ENCODE measurements at places on chromosomes 7 and 10. TPM values are rescaled to one million over a fixed set of nuclear protein-coding genes. Genes with fewer than 3 reads are reported as not detected.

DNA sequence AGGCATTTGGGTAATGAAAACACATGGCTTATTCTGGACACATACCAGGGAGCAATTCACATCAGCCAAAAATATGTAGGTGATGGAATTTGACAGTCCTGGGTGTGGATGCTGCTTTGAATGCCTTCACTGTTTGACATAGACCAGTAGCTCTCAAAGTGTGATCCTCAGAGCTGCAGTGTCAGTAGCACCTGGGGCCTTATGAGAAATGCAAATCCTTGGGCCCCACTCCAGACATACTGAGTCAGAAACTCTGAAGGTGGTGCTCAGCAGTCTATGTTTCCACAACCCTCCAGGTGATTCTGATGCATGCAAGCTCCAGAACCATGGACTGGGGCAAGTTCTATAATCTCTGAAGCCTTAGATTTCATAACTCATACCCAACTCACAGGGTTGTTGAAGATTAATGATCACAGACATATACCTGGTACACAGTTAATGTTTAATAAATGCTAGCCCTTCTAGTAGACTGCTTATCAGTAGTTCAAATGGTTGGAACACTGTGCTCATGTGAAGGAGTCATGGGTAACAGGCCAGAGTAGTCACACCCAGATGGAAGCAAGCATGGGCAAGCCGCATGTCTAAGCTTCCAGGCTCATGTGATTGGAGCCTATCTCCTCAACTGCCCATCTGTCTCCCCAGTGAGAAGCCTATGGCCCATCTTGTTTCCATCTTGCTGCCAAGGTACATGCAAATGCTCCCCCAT lies 715.7 kb downstream of the GRID1 start:
- no peak overlapping the region for H3K4me3 ChIP-seq
- H3K27ac ChIP-seq = no peak overlapping the region
- H3K4me1 ChIP-seq = no peaks in the 10 kb centered on the region
- H3K36me3 ChIP-seq = no peaks in the 10 kb centered on the region
- no peaks in the 10 kb centered on the region for H3K27me3 ChIP-seq

ZDHHC4 gene
- 31.2 TPM for polyA plus RNA-seq

GRCh38 chr10:78925800-78926319 lies 142.9 kb upstream of the ZMIZ1 start:
- no peak overlapping the region for H3K4me3 ChIP-seq
- no peak overlapping the region for H3K27ac ChIP-seq
- no peaks in the 10 kb centered on the region for H3K36me3 ChIP-seq
- no peaks in the 10 kb centered on the region for H3K27me3 ChIP-seq

- H3K27ac ChIP-seq = no peak overlapping the region
- no peaks in the 10 kb centered on the region for H3K27me3 ChIP-seq
- no peak overlapping the region for H3K4me3 ChIP-seq
- H3K4me1 ChIP-seq = no peaks in the 10 kb centered on the region
- H3K36me3 ChIP-seq = no peaks in the 10 kb centered on the region
- no peak for DNase-seq
Observed at GRCh38 chr7:97305589-97305988, 188.1 kb downstream of the SDHAF3 start.

CYP3A7 gene
- polyA plus RNA-seq = 0.19 TPM

PLAC9 gene
- 14.4 TPM for polyA plus RNA-seq

DNA sequence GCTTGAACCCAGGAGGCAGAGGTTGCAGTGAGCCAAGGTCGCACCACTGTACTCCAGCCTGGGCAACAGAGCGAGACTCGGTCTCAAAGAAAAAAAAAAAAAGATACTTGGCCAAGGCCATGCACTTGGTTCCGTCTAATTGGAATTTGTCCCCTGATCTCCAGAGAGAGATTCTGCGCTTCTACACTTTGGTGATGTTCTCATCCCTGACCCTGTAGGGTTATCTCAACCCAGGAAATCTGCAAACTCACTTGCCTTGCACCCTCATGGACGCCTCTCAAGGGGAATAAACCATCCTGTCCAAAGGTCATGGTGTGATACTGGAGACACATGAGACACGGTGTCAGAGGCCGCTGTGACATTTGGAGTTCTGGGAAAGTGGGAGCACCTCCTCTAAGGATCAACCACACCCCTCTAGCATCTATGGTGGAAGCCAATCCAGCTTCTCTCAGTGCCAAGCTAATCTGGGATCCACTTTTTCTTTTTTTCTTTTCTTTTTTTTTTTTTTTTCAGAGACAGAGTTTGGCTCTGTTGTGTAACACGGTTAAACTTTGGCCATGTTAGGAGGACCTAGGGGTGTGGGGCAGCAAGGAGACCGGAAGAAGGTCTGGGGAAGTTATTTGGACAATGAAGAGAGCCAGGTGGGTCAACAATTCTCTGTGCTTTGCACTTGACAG lies 7.8 kb upstream of the POR start:
- H3K36me3 ChIP-seq = no peaks in the 10 kb centered on the region
- H3K4me1 ChIP-seq = 0 out of 2 replicates have a peak, but pooled peaks cover 7% of the 10 kb centered on the region
- no peak overlapping the region for H3K27ac ChIP-seq

DNA sequence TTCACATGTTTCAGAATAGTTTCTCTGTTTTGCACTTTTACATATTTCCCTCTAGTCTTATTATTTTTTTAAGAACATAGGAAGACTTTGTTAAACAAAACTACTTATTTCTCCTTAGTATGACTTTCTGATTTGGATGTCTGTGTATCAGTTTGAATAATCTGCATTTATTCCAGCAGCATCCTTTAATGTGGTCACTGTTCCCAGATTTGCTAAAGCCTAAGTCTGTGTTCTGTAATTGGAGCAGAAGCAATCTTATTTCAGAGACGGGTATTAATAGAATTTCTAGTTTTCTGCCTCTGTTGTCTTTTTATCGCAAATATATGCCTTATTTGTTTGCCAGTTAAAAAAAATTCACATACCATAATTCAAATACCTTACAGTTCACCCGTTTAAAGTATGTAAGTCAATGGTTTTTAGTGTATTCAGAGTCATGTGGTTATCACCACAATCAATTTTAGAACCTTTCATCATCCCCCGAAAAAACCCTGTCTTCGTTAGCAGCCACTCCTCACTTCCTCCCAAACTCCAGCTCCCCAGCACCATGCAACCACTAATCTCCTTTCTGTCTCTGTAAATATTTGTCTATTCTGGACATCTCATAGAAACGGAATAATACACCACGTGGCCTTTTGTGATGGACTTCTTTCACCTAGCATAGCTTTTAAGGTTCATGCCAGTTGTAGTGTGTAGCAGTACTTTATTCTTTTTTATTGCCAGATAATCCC lies 58.7 kb downstream of the INPP5F start:
- no peak for DNase-seq
- H3K27me3 ChIP-seq = no peaks in the 10 kb centered on the region

MPP7 gene
- 5.0 TPM for polyA plus RNA-seq

DNA sequence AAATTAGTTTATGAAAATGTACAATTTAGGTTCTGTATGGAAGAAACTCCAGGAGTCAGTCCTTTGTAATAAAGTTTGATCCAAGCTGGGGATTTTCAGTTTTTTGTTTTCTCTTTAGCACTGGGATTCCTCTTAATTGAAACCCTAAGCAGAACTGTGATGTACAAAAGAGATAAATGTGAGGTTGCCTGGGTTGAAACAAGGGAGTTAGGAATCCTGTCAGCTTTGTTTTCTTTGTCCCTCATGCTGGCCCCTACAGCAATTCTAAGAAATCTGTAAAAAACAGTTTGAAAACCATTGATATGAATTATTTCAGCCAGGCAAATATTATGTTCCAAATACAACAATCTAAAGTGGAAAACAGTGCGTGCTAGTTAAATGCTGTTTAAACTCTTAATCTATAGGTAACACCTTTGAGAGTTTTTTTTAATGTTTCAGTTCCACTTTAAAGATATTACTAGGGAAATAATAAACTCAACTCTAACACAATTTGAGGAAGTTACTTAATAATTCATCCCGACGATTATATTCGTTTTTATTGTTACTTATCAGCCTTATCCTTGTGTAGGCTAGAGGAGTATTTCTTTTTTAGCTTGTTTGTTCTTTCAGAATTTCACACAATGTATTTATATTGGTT lies 65.3 kb downstream of the SGCE start:
- DNase-seq = no peak
- H3K27ac ChIP-seq = no peak overlapping the region
- no peaks in the 10 kb centered on the region for H3K36me3 ChIP-seq
- no peak overlapping the region for H3K4me3 ChIP-seq
- no peaks in the 10 kb centered on the region for H3K27me3 ChIP-seq

ANK3 gene
- 46.5 TPM for polyA plus RNA-seq

LLCFC1 gene
- not detected for polyA plus RNA-seq

NPTX2 gene
- polyA plus RNA-seq = 8.2 TPM

GRCh38 chr7:97835296-97836138 lies 36.7 kb downstream of the ASNS start:
- DNase-seq = peak; percentile 86
- no peak overlapping the region for H3K27ac ChIP-seq
- no peaks in the 10 kb centered on the region for H3K4me1 ChIP-seq
- no peak overlapping the region for H3K4me3 ChIP-seq
- no peaks in the 10 kb centered on the region for H3K36me3 ChIP-seq
- H3K27me3 ChIP-seq = no peaks in the 10 kb centered on the region

DNA sequence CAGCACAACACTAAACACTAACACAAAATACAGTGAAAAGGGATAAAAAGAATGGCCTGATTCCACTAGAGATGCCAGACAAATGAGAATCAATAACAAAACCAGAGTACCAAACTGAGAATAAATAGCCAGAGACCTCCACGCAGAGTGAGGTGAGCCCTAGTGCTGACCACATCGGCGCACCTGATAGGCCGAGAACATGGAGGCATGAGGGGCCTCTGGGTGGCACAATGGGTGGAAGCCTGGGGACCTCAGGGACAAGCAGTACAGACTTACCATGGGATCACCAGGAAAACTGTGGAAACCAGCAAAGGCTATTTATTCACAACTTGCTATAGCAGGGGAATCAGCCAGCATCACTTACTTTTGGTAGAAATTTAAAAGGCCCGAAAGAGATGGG lies 1.8 kb upstream of the CSGALNACT2 start:
- H3K27me3 ChIP-seq = peaks cover 34% of the 10 kb centered on the region
- 0 out of 2 replicates have a peak, but pooled peaks cover 3% of the 10 kb centered on the region for H3K4me1 ChIP-seq
- H3K4me3 ChIP-seq = no peak overlapping the region

PITRM1 gene
- 25.1 TPM for polyA plus RNA-seq

GRCh38 chr7:37923996-37924395 lies 3.6 kb downstream of the EPDR1 start:
- H3K4me1 ChIP-seq = peaks cover 6% of the 10 kb centered on the region
- H3K4me3 ChIP-seq = no peak overlapping the region
- H3K27me3 ChIP-seq = peaks cover 22% of the 10 kb centered on the region
- no peaks in the 10 kb centered on the region for H3K36me3 ChIP-seq
- no peak overlapping the region for H3K27ac ChIP-seq

GRCh38 chr7:17622451-17622850 lies 317.8 kb downstream of the SNX13 start:
- H3K27ac ChIP-seq = no peak overlapping the region
- H3K4me1 ChIP-seq = no peaks in the 10 kb centered on the region
- H3K27me3 ChIP-seq = no peaks in the 10 kb centered on the region
- no peak for DNase-seq
- H3K36me3 ChIP-seq = no peaks in the 10 kb centered on the region

DNA sequence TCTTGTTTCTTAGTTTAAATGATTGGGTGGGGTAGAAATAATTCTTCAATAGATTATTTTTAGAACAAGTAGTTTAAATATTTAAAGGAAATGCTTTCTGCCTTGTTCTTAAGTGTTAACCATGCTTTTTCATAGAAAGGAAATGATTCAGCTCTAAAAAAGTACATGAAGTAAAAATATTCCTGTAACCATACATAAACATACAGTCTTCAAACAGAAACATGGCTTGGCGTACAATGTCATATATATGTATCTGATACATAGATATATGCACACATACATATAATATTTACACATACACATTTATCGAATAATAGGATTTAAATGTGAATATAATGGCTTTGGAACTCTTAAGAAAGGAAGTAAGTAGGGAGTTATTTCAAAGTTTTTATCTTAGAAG lies 84.4 kb downstream of the RUNDC3B start:
- H3K36me3 ChIP-seq = no peaks in the 10 kb centered on the region
- H3K4me1 ChIP-seq = no peaks in the 10 kb centered on the region
- H3K4me3 ChIP-seq = no peak overlapping the region
- no peak overlapping the region for H3K27ac ChIP-seq
- no peak for DNase-seq

KCNIP2 gene
- polyA plus RNA-seq = 2.2 TPM

LIPF gene
- not detected for polyA plus RNA-seq

KCNH2 gene
- 2.9 TPM for polyA plus RNA-seq

LAMTOR4 gene
- polyA plus RNA-seq = 333 TPM

- no peaks in the 10 kb centered on the region for H3K36me3 ChIP-seq
- no peaks in the 10 kb centered on the region for H3K4me1 ChIP-seq
- no peak overlapping the region for H3K4me3 ChIP-seq
- peaks cover 8% of the 10 kb centered on the region for H3K27me3 ChIP-seq
- no peak for DNase-seq
Observed at GRCh38 chr10:121610798-121611323, 12.6 kb upstream of the FGFR2 start.

DNA sequence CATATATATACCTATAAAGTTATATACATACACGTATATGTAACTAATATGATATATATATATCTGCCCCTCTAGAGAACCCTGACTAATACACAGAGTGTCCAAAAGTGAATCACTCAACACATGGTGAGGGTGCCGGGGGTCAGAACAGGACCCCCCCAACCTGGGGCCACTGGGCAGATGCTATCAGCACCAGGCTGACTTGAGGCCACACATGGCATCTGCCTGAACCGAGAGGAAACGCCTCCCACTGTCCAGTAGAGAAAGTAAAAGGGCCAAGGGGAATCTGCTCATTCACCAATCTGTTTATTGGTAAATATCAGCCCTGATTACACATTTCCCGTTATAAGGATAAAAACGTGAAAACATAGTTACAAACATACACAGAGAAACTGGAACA lies 218.3 kb downstream of the PTPRN2 start:
- no peak for DNase-seq
- no peaks in the 10 kb centered on the region for H3K27me3 ChIP-seq
- H3K27ac ChIP-seq = no peak overlapping the region
- no peak overlapping the region for H3K4me3 ChIP-seq

- H3K27me3 ChIP-seq = peaks cover 8% of the 10 kb centered on the region
- no peaks in the 10 kb centered on the region for H3K4me1 ChIP-seq
- no peak overlapping the region for H3K27ac ChIP-seq
- no peak overlapping the region for H3K4me3 ChIP-seq
- no peak for DNase-seq
- no peaks in the 10 kb centered on the region for H3K36me3 ChIP-seq
Observed at GRCh38 chr7:5437348-5437892, 13.8 kb upstream of the TNRC18 start.

- no peaks in the 10 kb centered on the region for H3K36me3 ChIP-seq
- no peak overlapping the region for H3K27ac ChIP-seq
- H3K4me3 ChIP-seq = no peak overlapping the region
- peaks cover 32% of the 10 kb centered on the region for H3K27me3 ChIP-seq
- no peak for DNase-seq
- peaks cover 30% of the 10 kb centered on the region for H3K4me1 ChIP-seq
Observed at GRCh38 chr10:11871466-11871865, 48.3 kb downstream of the PROSER2 start.

GRCh38 chr7:131624536-131624935 lies 68.1 kb upstream of the PODXL start:
- no peaks in the 10 kb centered on the region for H3K36me3 ChIP-seq
- H3K4me3 ChIP-seq = no peak overlapping the region
- H3K27ac ChIP-seq = no peak overlapping the region
- peaks cover 34% of the 10 kb centered on the region for H3K4me1 ChIP-seq
